EL (cell line): ENCODE measurements at places on chromosomes 6 and 20.
A peak's percentile ranks its signal among the peaks of the same experiment; 100 is the strongest.

DNA sequence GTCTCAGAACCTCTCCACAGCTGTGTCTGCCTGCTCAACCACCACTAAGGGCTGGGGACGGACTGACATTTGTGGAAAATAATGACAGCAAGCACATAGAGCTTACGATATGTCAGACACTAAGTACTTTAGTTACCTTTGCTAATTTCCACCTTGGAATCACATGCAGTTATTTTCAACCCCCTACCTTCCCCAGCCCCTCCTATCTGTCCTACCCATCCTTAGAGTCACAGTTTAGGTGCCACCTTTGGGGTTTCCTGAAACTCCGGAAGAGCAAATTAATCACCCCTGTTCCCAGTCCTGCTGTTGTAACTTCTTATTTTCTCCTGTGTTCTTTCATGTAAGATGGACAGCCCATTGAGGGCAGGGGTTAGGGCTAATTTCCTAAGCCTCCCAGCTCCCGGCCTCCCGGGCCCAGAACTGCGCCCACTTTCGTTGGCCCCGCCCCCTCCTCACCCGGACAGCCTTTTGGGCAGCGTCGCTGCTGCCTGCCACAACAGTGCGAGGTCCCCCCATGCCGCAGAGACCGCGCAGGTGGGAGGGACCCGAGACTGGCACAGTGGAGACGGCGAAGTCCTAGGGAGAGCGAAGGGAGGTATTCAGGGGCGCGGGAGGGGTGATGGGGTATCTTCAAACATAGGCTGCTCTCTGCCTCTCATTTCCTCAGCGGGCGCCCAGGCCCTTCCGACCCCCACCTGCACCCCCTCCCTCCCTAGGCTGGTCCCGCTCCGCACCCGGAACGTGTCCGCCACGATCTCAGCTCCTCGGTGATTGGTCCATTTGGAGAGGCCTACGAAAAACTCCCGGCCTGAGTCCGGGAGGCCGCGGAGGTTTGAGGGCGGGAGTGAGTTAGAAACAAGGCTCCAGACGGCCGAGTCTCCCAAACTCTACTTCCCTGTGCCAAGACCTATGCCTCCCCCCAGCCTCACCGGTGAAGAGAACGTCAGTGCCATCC, 1.1 kb downstream of the DDAH2 start:
- DNase-seq = no peak

DNA sequence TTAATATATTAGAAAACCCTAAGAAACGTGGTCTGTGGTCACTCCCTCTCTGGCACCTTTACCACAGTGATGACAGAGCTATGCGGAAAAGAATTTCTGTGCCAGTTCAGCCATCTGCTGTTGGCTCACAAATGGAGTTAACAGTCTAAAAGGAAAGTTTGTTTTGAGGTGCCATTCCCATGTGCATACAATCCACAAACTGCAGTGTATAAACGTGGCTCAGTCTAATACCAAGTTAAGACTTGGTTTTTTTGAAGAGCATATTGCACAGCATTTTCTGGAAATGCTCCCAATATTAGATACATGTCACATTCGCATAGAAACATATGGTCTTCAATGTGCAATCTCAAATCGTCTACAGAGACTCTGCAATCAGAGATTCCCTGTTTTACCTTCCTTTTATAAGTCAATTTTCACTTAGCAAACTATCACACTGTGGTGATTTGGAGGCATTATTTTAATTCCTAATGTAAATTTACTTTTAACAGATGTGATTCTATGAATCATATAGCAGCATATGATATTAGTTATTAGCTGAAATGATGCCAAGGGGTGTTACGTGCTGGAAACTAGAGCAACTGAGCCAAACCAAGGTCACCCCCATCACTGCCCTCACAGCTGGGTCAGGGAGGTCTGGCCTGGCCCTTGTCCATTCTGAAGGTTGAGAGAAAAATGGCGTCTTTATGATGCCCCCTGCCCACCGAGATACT, 383.5 kb downstream of the PRKN start:
- DNase-seq = no peak

DNA sequence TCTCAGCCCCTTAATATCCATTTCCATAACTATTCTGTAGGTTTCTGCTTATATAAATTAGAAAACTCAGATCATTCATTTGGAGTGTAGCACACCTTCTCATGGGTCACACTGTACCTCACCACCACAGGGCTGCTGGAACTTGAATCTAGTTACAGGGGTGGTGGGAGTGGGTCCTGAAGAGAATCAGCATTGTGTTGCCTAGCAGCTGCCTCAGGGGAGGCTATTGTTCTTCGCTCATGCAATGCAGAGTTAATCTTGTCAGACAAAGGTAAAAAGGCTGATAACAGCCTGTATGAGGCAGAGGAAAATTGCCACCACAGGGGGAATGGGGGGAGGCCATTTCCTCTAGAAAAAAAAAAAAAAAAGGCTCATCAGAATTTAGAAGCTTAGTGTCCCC, 496.0 kb upstream of the ADGRB3 start:
- DNase-seq = no peak

- DNase-seq = no peak
Measured at GRCh38 chr6:112321941-112322424, 25.1 kb upstream of the RFPL4B start.

- DNase-seq = no peak
Measured at GRCh38 chr6:119234457-119234856, 115.1 kb downstream of the MAN1A1 start.

- peak; percentile 16 for DNase-seq
Measured at GRCh38 chr20:59232618-59233017, 67.8 kb upstream of the EDN3 start.

DNA sequence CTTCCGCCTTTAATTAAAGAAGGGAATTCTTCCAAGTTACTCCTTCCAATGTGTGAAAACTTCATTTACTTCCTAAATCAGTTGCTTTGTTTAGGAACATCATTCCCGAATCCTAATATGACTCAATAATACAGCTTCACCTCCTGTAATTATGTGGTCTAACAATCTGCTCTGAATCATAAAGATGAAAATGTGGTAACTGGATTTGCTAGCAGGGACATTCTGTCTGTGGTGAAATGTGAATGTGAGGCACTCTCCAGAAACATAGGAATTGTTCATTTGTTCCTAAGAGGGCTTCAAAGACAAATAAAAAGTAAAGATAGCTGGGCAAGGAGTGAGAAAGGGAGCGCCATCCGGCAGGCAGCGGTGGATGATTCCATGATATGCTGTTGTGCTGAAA, 678.1 kb downstream of the KIF16B start:
- DNase-seq = no peak

- peak; percentile 55 for DNase-seq
Measured at GRCh38 chr6:11188161-11188915, 44.1 kb downstream of the NEDD9 start.

DNA sequence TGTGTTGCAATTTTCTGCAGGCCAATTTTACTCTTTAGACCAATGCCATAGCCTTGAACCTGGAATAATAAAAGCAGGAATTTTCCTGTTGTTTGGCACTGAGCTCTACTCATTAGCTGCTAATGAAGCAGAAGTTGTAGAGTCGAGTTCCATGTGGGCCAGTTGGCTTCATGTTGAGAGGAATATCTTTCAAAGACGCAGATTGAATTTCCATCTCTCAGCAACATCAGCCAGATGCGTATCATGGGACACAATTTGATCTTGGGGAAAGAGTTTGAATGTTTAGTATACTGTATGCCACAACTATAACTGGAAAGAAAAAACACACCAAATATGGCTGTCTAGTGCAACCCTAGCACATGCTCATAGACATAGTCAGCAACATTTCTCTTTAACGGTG, 259.6 kb downstream of the BCKDHB start:
- DNase-seq = no peak

- DNase-seq = no peak
Measured at GRCh38 chr6:33696076-33696475, 15.4 kb downstream of the UQCC2 start.

GRCh38 chr6:145842693-145843546, 28.3 kb upstream of the FBXO30 start:
- DNase-seq = no peak

DNA sequence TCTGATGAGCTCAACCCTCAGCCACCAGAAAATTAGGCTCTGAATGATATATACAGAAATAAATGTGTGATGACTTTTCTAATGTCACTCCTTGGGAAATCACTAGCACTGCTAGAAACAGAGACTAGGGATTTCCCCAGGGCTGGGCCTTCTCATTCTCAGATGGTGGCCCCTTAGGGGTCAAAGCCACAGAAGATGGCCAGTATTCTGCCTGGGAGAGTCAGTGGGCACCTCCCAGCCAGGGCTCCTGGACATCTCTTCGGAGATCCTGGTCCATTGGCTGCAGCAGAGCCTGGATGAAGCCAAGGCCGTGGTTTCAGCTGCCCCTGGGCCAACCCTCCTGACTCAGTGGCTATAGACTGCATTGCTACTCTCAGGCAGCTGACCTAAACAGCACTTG, 276.9 kb upstream of the SUPT3H start:
- peak; percentile 61 for DNase-seq

GRCh38 chr20:51505566-51505965, 37.0 kb downstream of the NFATC2 start:
- DNase-seq = no peak

DNA sequence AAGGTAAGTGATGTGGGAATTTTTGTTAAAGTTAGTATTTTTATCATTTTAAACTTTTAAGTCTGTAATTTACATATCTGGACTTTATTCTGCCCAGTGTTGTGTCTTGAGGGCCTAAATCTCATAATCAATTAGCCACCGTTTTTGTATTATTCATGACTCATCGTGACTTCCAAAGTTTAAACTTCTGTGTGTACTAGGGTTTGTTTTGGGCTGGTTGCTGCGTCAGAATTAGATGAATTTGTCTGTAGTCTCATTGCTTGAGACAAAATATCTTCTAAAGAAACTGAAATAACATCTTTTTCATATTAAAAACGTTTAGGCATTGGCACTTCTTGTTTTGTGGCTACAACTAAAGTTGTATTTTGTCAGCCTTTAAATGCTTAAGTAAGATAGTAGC, 41.3 kb downstream of the CDYL start:
- DNase-seq = peak; percentile 38

GRCh38 chr6:129731428-129731827, 21.5 kb upstream of the ARHGAP18 start:
- DNase-seq = no peak

- no peak for DNase-seq
Measured at GRCh38 chr6:64782877-64783276, 924.1 kb downstream of the EYS start.

DNA sequence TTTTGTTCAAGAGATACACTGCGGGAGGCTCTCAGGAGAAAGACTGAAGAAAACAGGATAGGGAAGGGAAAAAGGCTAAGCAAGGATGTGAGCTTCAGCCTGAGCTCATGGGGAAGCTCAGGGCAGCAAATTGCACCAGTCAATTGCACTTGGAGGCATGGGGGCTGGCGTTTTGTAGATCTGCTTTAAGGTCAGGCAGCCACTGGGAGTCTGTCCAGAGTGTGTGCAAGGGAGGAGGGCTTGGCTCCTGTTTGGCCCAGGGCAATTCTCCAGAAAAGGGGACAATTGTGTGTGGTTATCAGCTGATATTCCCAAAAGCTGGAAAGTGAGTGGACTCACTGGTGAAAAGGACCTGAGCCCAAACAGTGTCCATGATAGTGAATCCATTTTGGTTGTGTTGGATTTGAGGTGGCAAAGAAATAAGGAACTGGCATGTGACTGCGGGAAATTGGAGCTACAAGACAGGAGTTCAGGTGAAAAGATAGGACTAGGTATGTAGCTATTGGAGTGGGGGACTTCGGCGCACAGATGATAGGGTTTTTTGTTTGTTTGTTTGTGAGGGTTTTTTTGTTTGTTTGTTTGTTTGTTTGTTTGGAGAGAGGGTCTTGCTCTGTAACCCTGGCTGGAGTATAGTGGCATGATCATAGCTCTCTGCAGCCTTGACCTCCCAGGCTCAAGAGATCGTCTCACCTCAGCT, 22.3 kb upstream of the IER3 start:
- no peak for DNase-seq

GRCh38 chr6:169986848-169987498, 235.6 kb downstream of the ERMARD start:
- no peak for DNase-seq
